ENCODE measurements at places on chromosomes 2 and 18.

DNA sequence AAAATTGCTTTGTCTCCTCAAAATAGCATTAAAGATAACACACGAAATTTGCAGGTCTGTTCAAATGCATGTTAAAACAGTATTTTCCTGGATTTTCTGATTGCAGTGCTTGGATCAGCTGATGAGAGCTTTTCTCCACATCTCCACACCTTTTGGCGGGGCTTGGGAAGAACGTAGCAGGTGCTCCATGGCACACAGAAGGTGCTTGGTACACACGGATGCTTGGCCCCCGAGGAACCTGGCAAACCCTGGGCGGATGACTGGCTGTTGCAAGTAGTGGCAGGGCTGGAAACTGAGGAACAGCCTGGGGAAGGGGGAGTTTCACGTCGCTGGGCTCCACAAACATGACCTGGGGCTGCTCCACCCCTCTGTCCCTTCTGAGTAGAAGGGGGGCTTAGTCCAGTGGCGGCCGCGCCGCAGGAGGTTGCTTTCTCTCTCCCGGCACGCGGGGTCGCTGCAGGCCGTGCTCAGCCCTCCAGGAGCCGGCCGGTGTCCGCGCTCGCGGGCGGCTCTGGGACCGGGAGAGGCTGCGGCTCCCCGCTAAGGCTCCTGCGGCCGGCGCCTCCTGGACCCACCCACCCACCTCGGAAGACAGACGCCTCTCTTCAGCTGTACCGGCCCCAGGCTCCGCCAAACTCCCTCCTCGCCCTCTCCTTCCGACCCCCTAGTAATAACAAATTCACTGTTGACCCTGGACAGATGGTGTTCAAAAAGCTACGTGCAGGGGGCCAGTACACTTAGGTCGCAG lies 69.3 kb downstream of the MARCO start:
- DNase-seq: peak; percentile 86

- DNase-seq: no peak
These were observed 7.5 kb downstream of the TTC32 start for GRCh38 chr2:19894134-19894792.

DNA sequence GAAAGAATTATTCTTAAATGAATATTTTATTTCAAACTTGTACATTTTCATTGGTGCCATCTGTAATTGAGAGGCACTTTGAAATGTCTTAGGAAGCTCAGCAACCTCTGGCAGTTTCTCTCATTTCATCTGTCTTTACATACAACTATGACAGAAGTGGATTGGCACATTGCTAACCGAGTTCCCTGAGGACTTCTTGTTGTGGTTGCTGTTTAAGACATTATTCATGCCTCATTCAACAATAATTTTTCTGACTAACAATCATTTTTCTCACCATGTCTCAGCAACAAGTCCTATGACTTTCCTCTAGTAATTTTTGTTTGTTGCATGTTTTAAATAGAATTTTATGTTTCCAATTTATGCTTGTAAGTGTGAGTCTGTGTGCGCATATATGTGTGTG lies 284.0 kb upstream of the CWC22 start:
- no peak for DNase-seq

- DNase-seq: no peak
These were observed 5.5 kb upstream of the MGAT4A start for GRCh38 chr2:98736464-98736889.

DNA sequence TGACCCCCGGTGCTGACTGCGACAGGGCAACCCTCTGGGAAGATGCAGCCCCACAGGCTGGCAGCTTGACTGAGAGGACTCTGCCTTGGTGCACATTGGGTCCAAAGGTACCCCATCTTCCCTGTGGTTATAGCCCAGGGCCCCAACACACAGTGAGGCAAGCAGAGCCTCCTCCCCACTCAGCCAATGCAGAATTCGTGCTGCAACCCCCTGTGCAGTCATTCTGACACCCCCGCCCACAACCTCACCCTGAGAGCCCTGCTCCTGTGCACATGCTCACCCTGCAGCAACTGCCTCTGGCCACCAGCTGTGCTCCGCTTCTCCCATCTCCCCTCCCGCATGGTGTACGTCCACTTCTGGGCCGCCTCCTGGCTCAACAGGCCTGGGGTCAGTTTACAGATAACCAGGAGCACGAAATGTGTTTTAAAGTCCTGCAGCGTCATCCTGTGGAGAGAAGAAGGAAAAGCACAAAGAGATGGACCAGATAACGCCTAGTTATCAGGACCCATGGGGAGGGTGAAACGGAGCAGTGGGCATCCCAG lies 24.4 kb downstream of the CAPN14 start:
- DNase-seq: no peak

DNA sequence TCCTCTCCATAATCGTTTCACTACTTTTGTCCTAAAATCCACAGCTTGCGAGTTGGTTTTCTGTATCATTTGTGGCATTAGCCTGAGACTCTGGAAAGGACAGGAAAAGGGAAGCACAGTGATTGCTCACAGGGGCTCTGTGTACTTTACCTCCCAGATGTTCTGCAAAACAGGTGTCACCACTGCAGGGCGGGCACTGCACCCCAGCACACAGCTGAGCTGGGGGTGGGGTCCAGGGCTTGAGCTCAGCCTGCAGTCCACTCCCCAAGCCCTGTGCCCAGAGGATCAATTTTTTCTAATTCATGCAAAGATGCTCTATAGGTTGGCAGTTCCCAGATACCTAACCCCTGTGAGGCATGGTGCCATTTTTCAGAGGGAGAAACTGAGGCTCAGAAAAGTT lies 119.4 kb upstream of the GLI2 start:
- no peak for DNase-seq

All from endothelial cell (in vitro differentiated cells).